ENCODE measurements at places on chromosomes 3 and 15. TPM values are rescaled to one million over a fixed set of nuclear protein-coding genes. Genes with fewer than 3 reads are reported as not detected.

HESX1 gene
- total RNA-seq = 0.50 TPM

CSPG5 gene
- total RNA-seq = 0.25 TPM

SKIC8 gene
- total RNA-seq = 46.4 TPM

NPHP3 gene
- 31.5 TPM for total RNA-seq

TMF1 gene
- 55.2 TPM for total RNA-seq

SOX2 gene
- total RNA-seq = not detected
